CD4-positive, alpha-beta T cell treated with Interleukin-17A for 1 hour (primary cell): ENCODE measurements at places on chromosomes 11 and 22.

- no peak for DNase-seq
These were observed 2.3 kb upstream of the SEC14L3 start for GRCh38 chr22:30474121-30474520.

GRCh38 chr22:20117633-20118299 is 740 bp upstream of the TRMT2A start:
- peak; percentile 61 for DNase-seq

- no peak for DNase-seq
These were observed 20.2 kb upstream of the DRICH1 start for GRCh38 chr22:23652286-23652685.

GRCh38 chr11:65491163-65491465 is 7.7 kb upstream of the MALAT1 start:
- DNase-seq: no peak

GRCh38 chr11:18706330-18707243 is 8.0 kb downstream of the TMEM86A start:
- DNase-seq: peak; percentile 75

DNA sequence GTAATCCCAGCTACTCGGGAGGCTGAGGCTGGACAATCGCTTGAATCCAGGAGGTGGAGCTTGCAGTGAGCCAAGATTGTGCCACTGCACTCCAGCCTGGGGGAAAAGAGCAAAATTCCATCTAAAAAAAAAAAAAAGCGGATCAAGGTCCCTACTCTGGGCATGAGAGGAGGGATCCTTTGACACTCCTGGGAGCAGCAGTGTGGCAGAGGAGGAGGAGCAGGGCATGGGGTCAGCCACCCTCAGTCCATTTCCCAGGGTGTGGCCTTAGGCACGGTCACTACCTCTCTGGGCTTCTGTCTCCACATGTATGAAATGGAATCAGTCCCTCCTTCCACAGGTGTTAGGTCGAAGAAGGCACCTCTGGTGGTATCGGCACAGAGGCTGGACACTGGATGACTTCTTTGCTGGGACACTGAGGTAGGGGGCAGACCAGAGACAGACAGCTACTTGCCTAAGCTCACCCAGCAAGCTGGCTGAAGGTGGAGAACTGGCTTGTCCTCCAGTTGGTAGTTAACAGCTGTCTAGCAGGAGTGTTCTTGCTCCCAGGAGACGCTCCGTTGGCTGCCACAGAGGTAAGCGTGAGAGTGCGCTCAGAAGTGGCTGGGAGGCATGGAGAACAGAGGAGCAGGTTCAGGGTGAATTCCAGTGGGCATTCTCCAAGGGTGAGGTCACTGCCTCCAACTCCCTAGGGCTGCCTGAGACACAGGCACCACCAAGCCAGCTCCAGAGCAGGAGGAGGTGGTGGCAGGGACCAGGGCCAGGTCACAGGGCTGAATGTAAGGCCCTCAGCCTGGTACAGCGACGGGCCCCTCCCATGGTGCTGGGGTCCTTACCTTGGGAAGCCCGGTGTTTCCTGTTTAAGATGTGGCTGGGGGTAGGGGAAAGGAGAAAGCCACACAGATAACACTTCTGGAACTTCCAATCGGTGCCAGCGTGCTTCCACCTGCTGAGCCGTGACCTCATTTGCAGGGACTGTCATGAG is 19.5 kb downstream of the TXN2 start:
- no peak for DNase-seq

DNA sequence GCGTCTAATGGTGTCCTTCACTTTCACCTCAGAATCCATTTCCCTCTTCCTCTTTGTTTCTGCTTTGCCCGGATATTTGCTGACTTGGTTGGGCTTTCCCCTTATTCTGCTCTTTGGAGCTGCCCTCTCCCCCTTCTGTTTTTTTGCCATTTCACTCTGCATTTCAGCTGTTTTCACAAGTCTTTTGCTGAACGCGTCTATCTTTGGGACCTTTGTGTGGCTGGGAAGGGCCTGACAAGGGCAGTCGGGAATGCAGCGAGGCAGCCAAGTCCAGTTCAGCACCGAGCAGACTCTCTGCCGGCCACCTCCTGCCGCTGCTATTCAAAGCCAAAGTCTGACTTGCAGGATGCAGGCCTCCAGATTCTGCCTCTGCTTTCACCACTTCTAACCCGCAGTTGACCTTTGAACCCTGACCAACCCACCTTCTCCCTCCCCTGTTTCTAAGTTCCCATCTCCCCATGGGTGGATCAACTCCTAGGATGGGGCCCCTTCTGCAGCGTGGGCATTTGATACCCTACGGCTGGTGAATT is 38.2 kb downstream of the FEZ1 start:
- DNase-seq: no peak

- no peak for DNase-seq
These were observed 31.7 kb upstream of the CXCR5 start for GRCh38 chr11:118851970-118852369.

DNA sequence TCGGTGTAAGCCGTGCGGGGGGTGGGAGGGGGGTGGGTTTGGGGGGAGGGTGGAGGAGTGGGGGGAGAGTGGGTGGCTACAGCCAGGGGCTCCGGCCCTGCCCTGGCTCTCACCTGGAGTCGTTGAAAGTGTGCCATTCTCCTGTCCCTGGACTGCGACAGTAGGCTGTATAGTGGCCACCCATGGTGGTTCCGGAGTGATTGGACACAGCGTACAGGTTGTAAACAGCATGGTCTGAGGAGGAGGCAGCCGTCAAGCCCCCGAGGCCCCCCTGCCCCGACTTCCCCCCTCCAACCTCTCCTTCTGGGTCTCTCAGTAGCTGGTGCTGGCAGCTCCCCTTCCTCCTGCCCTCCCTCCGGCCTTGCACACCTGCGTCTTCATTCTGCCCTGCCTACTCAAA is 10.6 kb upstream of the MFRP start:
- DNase-seq: no peak

DNA sequence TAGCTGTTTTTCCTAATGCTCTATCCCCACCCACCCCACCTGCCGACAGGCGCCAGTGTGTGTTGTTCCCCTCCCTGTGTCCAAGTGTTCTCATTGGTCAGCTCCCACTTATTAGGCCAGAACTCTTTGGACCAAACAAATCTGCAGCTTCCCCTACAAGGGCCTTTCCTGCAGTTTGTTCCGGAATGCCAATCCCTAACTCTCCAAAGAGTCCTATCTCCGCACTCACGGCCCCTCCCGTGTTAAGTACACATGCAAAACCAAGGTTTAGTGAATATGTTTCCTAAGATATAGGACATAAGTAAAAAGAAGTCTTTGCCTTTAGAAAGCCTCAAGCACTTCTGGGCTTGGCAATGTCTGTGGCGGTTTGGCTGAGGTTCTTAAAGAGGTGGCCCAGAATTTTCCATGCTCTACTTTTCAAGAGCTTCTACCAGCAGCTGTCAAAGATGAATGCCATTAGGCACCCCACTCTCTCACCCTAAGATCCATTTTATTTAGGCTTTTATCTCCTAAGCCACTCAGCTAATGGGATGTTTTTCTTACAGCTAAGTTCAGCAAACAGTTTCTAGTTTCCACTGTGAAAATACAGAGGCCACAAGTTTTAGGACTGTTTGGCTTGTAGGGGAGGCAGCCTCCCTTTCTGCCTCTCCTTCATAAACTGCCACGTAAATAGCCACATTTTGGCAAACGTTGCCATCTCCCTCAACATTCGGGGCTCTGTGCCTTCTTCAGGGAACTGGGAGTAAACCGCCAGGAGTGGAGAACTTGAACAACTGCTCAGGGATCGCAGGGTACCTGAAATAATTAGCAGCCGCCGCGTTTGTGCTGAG is 1.6 kb downstream of the CD59 start:
- DNase-seq: no peak

GRCh38 chr22:42939451-42939881 is 75.5 kb downstream of the PACSIN2 start:
- DNase-seq: no peak

DNA sequence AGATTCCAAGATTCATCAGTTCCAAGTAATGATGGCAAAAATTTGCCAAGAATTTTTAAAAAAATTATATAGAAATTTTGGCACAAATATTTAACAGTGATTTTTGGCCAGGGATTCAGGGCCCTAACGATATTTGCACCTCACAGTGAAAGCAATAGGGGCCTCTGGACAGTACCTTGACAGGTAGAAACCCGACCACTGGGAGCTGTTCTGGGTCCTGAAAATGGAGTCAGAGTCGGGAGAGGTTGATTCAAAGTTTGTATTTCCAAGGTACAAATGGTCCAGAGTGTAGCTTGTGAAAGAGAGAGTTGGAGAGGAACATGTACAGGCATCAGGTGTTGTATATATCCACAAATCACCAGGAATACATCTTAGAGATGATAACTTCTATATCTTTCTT is 41.6 kb downstream of the MRGPRX2 start:
- DNase-seq: no peak

- no peak for DNase-seq
These were observed 22.6 kb upstream of the APLP2 start for GRCh38 chr11:130047141-130047540.

DNA sequence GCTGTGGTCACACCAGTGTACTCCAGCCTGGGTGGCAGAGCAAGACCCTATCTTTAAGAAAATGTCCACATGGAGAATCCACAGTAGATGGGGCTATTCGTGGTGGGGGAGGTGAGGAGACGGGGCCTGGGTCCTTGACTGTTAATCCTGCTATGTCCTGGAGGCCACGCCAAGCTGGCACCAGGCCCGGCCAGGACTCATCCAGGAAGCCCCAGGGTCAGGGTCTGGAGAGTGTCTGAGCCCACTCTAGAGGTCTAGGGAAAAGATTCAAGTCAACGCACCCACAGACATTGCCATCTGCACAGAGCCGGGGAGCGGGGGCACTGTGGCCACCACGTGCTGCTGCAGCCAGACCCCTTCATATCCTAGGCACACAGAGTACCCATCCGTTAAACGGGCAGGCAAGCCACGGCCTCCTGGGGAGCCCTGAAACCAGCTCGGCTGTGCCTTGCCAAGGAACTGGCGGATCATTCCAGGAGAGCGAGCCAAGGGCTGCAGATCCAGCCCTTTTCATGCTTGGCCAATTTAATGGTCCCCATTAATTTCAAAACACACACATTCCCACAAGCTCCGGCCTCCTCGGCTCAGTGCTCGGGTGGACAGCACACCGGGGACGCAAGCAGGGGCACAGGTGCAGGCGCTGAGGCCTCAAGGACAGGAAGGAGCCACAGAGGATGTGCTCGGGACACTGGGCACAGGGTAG is 24.7 kb downstream of the MACROD1 start:
- DNase-seq: no peak

- no peak for DNase-seq
These were observed 35.0 kb downstream of the TIMP3 start for GRCh38 chr22:32836280-32837123.

DNA sequence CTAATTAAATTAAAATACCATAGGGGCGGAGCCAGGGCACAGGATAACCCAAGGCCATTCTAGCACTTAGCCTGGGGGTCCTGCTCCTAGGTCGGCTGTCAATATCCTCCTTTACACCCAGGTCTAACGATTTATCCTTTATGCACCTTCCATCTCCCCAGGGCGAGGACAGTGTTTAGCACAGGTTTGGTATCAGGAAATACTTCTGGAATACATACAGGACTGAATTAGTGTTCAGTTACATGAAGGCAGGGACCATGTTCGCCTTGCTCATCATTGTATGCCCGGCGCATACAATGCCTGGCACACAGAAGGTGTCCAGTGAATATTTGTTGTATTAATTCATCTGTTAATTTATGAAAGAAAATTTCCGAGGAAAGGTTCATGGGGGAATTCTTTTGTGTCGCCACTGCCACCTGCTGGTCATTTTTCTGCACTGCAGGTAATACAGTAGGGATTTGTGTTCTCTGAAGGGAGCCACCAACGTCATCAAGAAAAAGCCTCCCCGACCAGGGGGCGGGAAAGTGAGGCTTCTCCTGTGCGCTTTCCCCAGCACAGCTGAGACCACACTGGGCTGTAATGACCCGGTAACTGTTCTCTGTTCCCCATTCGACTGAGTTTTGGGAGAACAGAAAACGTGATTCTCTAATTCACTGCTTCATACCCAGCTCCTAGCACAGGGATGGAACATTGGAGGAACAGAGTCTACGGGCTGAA is 68.7 kb upstream of the ASPHD2 start:
- DNase-seq: peak; percentile 73

DNA sequence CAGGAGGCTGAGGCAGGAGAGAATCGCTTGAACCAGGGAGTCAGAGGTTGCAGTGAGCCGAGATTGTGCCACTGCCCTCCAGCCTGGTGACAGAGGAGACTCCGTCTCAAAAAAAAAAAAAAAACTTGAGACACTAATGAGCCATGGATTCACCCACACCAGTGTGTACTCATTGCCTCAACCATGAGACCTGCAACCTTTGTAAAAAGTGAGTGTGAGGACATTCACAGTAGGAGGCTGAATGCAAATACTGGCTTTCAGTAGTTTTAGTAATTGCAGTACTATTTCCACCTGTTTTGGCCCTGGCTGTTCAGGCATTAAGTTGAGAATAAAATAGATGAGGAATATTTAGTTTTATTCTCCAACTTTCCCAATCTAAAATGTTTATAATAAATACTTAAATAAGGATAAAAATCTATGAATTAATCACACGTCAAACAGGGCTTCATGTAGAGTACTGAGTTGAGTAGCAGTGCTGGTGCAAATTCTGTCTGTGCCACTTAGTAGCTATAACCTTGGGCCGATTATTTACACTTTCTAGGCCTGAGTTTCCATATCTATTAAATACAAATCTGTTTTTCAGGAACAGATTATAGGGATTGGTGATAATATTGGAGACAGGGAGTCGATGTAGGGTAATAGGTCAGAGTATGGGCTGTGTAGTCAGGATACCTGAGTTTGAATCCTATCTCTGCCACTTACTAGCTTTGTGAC is 72.8 kb downstream of the PPP2R1B start:
- no peak for DNase-seq

GRCh38 chr11:70034740-70035365 is 43.3 kb upstream of the ANO1 start:
- no peak for DNase-seq

DNA sequence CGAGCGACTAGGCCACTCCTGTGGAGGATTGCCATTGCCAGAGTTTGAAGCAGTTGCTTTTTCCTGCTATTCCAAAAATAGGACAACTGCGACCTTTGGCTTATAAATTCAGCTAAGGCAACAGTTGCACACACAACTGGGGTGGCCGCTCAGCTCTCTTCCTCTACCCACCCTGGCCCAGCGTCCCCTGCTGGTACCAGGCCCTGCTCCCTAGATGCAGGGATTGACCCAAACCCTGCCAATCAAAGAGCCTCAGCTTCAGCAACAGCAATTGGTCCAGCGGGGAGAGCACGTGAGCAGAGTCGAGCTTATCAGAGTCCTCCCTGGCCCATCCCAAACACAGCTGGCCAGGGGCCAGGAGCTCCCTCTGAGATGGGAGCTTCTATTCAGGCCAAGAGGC is 22.0 kb upstream of the CABP2 start:
- no peak for DNase-seq

- DNase-seq: peak; percentile 27
These were observed 3.2 kb upstream of the GAB2 start for GRCh38 chr11:78420796-78421209.

DNA sequence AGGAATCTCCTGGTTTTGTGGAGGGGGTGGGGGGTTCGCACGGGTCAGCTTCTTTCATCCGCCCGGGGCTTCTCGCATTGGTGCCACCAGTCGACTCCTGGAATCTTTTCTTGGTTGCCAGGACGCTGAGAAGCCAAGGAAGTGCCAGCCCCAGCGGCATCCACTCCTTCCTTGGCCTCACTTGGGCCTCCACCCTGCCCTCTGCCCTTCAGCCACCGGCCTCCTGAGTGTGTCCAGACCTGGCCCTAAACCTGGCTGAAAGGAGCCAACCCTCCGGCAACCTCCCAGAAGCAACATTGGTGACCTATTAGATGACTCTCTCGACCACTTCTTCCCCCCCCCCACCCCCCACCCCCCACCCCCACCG is 518 bp upstream of the GALNT18 start:
- no peak for DNase-seq

- peak; percentile 77 for DNase-seq
These were observed at the start of gene PNPLA3 for GRCh38 chr22:43923631-43924464. TSS of gene PNPLA3 (plus strand) at chr22:43923805. CDS start at chr22:43923912, 107 bp downstream.
